ENCODE measurements at places on chromosomes 12 and 14.

GRCh38 chr12:118299791-118300460 is 72.8 kb downstream of the TAOK3 start:
- DNase-seq: no peak

- DNase-seq: no peak
These were observed 5.6 kb downstream of the KRR1 start for GRCh38 chr12:75505706-75506312.

- no peak for DNase-seq
These were observed 33.9 kb upstream of the TSPAN8 start for GRCh38 chr12:71191509-71192196.

DNA sequence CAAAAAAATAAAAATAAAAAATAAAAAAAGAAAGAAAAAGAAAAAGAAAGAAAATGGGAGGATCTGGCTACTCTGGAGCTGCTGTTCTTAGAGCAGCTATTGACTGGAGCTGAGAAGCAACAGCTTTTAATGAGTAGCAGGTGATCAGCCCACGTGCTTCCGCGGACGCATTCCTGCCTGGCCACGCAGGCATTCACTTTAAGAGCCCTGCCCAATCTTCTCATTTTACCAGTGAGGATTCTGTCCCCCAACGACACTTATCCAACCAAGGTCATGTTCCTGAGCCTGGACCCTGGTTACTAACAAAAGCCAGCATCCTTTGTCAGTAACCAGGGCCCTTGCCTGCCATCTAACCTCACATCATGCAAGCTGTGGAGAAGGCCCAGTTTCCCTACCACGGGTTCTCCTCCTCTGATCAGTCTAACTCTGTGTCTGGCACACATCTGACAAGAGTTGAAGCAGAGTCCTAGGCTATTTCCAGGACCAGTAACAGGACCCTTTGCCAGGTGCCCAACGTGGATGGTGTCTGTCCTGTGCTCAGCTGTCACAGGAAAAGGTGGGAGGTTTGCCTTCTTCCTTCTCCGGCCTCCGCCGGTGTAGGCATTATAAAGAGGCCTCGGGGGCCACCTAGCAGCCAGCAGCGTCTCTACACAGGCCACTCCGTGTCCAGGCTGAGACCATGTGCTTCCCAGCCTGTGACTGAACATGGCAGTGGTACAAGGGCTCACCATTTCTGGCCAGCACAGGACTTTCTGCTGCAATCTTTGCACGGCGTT is 60.9 kb upstream of the GPATCH2L start:
- DNase-seq: peak; percentile 46

DNA sequence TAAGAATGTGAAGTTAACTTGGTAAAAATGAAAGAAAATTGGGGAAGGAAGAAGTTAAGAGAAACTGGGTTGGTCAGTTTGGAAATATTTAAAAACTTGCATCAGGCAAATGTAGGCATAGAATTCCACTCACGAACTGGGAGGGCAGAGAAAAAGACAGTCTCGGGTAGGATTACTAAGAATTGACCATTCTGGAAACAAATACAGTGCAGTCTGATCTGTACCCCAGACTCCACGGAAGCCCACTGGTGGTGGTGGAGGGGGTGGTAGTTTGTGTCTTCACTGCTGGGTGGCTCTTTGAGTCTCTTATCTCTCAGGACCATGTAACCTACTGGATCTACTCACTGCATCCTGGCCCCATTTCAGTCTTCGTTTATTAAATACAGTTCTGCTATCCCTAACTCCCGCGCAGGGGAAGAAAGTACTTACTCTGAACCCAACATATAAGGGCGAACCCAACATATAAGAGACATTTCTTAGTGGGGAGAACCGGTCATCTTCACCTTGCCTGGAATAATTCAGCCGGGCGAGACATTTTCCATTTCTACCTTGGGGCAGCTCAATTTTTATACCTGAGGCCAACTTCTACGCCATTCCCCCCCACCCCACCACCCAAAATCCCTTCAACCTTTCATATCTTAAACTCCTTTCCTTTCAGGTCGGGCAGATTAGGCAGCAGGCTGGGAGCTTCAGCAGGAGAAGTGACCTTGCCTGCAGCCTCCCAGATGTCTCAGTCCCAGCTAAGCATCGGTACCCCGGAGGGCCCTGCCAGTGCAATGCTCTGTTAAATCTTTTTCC is 1.7 kb downstream of the SLC2A3 start:
- DNase-seq: no peak

DNA sequence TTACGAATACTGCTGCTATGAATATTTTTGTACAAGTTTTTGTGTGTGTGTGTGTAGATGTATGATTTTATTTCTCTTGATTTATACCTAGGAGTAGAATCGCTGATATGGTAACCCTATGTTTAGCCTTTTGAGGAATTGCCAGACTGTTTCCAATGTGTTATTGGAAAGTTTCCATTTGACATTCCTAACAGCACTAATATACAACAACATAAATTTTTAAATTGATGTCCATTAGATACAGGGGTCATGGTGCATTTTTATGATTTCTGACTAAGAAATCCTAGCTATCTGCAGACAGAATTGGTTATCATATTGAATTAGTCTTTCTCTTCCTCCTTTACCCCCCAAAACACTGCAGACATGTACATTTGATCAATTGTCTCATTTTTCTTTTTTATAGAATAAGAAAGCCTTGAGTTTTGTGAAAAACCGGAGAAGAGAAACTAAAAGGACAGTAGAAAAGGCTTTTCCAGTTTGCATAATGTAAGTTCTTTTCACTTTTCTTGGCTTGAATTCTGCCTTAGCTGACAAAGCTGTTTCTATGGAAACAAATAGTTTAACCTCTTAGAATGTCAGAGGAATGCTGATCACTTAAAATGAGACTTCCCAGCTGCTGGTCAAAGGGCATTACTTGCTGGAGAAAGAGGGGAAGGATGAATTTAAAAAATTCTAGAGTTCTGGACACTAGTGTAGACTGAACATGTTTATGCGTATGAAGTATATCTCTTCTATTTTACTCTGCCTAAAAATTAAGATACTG is 28.2 kb downstream of the PALS1 start:
- no peak for DNase-seq

DNA sequence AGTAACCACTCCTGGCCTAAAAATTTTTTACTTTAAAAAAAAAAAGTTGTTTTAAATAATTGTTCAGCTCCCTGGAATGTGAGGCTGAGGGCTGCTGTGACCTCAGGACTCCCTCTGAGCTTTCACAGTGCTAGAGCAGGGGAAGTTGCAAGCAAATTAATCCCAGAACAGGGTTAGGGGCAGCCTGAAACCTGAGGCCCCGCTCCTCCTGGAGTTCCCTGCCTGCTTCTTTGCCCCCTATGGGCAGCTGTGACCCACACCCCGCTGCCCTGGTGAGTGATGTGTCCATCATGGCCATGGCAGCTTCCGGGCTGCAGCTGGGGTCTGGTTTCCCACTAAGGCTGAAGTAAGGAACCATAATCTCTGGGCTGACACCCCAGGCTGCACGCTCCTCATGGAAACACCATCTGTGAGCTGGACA is 9.5 kb downstream of the RITA1 start:
- DNase-seq: no peak

- no peak for DNase-seq
These were observed at the start of gene PAH for GRCh38 chr12:102917026-102917787. PAH (minus strand) TSS chr12:102917244; CDS start chr12:102917130, 114 bp downstream.

DNA sequence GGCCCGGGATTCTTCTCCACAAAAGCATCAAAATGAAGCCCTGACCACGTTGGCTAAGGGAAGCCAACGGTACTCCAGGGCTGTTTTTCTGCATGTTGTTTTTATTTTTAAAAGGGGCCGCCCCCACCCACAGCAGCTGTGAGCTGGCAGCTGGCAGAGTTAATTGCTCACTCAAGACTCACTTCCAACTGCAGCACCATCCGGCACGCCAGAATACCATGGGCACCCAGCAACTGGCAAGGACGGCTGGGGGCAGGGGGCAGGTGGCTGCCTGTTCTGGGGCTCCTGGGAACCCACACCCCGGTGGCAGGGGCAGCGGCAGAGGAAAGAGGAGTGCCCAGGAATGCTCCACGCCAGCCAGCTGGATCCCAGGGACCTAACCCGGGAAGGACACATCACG is 44.3 kb downstream of the NCOR2 start:
- no peak for DNase-seq

DNA sequence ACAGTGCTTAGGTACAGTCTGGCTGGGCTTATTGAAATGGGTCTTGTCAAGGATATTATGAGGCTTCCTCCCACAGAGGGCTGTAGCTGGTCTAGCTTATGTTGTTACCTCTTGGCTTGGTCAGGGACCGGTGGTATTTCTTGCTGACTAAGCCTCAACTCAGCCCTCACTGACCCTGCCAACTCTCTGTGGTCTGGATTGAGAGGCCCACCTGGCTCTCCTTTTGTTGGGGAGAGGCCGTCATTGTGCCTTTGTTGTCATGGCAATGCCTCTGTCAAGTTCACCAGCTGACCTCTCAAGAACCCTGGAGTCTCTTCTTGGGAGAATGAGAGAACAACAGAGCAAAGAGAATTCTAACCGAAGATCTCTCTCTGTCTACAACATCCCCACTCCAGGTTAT is 245.6 kb upstream of the NPAS3 start:
- DNase-seq: no peak

DNA sequence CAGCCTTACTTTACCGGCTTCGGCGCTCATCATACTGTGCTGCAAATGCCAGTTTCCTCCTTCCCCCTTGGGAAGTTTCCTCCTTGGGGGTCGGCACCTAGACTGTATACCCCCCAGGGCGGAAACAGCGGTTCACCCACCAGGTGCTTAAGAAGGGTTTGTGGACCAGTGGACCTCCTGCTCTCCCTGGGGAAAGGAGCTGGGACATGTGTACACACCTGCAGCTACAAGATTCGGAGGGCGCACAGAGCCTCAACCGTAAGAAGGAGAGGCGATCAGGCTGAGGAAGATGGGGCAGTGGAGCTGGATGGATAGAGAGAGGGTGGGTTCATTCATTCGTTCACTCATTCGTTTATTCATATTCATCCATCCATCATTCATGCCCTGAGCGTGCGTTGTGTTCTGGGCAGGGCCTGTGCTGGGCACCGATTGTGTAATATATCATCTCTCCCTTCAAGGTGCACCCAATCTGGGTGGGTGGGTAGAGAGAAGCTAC is 717 bp upstream of the ZNF839 start:
- DNase-seq: no peak

GRCh38 chr12:123519141-123520001 is 14.1 kb downstream of the RILPL1 start:
- no peak for DNase-seq

Measured in left hindlimb (tissue), 1 donor.